ENCODE measurements at places on chromosomes 16 and 17. TPM values are rescaled to one million over a fixed set of nuclear protein-coding genes. Genes with fewer than 3 reads are reported as not detected.

GRCh38 chr16:55379876-55380390 is 55.9 kb downstream of the IRX6 start:
- H3K27me3 ChIP-seq = peaks cover 5% of the 10 kb centered on the region
- no peaks in the 10 kb centered on the region for H3K4me1 ChIP-seq
- H3K4me3 ChIP-seq = no peak overlapping the region
- DNase-seq = no peak

DNA sequence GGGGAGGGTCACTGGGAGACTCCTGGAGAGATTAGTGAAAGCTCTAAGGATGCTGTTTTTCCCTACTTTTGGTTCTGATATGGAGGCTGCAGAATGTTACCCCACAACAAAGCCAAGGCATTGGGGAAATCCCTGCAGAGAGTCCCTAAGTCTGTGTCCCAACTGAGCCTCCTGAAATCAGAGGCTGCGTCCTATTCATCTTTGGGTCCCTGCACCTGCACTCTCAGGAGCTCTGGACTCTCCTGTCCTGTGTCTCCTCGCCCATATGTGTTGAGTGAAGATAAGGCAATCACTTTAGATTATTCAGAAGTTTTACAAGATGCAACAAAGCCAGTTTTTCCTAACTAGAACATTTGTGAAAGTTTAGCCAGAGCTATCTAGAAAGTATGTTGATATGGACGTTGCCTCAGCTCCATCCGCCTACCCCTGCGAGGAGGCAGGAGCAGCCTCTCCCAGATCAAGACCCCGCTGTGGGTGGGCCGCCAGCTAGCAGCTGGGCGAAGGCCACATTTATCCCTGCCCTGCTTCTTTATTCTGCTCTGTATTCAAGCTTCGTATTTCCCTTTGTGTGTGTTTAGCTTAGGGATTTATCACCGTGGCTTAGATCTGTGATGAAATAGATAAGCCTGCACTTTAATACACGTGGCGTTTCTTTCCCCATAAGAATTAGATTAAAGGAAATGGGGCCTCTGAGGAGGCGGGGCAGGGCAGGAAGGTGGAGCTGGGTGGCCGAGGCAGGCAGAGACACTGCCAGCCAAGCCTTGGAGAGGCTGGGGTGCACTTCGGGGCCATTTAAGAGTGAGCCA is 37.4 kb downstream of the SHISA6 start:
- no peak overlapping the region for H3K27ac ChIP-seq
- H3K4me3 ChIP-seq = no peak overlapping the region
- DNase-seq = no peak
- H3K4me1 ChIP-seq = no peaks in the 10 kb centered on the region
- H3K36me3 ChIP-seq = no peaks in the 10 kb centered on the region

- H3K4me3 ChIP-seq = peak overlapping the region; percentile 6
- peaks cover 26% of the 10 kb centered on the region for H3K36me3 ChIP-seq
- H3K27me3 ChIP-seq = no peaks in the 10 kb centered on the region
- no peak for DNase-seq
Observed at GRCh38 chr17:7491583-7491982, 7.4 kb downstream of the POLR2A start.

DNA sequence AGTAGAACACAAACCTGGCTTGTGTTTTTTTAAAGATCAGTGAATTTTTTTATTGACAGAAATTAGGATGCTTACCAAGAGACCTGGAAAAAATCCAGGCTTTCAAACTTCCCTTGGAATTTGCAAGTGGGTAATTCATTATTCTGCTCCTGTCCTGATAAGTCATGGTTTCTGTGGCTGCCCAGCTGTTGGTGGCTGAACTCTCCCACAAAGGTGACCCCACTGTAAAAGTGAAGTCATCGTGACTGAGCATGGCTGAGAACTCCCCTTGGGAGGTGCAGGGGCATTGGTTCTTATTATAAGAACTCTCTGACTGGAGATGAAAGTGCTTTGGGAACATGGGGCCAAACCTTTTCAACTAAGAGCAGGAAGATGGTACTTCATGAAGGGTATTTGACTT is 46.6 kb upstream of the TANC2 start:
- no peaks in the 10 kb centered on the region for H3K4me1 ChIP-seq
- H3K36me3 ChIP-seq = no peaks in the 10 kb centered on the region
- peaks cover 5% of the 10 kb centered on the region for H3K27me3 ChIP-seq
- no peak overlapping the region for H3K27ac ChIP-seq
- H3K4me3 ChIP-seq = no peak overlapping the region
- no peak for DNase-seq

GRCh38 chr17:8720596-8720995 is 24.0 kb downstream of the CCDC42 start:
- H3K27me3 ChIP-seq = no peaks in the 10 kb centered on the region
- no peak for DNase-seq
- no peaks in the 10 kb centered on the region for H3K36me3 ChIP-seq
- no peak overlapping the region for H3K4me3 ChIP-seq

DNA sequence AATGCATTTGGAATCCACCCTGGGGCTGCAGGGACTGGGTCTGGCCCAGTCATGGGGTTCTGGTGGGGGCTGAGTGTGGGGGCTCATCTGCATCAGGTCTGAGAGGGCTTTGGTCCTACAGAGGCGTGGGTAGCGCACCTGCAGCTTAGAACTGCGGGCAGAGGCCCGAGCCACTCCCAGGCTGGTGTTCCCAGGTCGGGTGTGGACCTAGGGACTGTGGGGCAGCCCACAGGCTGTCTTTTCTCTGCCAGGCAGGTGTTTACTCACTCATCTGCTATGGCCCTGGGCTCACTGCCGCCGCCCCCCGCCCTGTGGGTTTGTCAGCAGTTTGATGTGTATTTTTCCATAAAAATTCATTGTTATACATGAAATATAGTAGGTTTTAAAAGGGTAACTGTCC is 27.0 kb upstream of the DOC2B start:
- H3K27ac ChIP-seq = no peak overlapping the region
- no peaks in the 10 kb centered on the region for H3K36me3 ChIP-seq
- no peak overlapping the region for H3K4me3 ChIP-seq
- no peaks in the 10 kb centered on the region for H3K4me1 ChIP-seq
- no peaks in the 10 kb centered on the region for H3K27me3 ChIP-seq

DNA sequence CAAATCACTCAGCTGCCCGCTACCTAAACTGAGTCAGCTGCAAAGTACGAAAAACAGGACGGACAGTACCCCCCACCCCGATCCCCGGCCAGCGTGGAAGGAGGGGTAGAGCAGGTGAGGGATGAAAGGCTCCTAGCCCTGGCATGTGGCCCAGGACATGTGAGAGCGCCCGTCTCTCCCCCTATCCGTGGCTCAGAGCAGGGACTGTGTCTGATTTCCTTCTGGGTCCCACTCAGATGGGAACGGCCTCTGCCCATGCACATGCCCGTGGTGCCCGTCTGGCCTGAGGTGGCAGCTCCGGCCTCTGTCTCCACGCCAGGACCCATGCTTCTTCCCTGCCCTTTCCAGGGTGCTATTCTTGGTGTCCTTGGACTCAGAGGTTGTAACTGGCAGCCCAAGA is 30.2 kb upstream of the RASD1 start:
- no peaks in the 10 kb centered on the region for H3K4me1 ChIP-seq
- no peak overlapping the region for H3K27ac ChIP-seq
- no peaks in the 10 kb centered on the region for H3K27me3 ChIP-seq
- DNase-seq = no peak
- H3K36me3 ChIP-seq = no peaks in the 10 kb centered on the region

- H3K4me3 ChIP-seq = no peak overlapping the region
- no peak for DNase-seq
- no peak overlapping the region for H3K27ac ChIP-seq
- no peaks in the 10 kb centered on the region for H3K27me3 ChIP-seq
- H3K4me1 ChIP-seq = no peaks in the 10 kb centered on the region
Observed at GRCh38 chr17:72520665-72521303, 400.0 kb downstream of the SOX9 start.

GRCh38 chr16:3148256-3149192 is 13.7 kb downstream of the ZNF213 start:
- peaks cover 23% of the 10 kb centered on the region for H3K4me1 ChIP-seq
- peak overlapping the region; percentile 50 for H3K27ac ChIP-seq
- DNase-seq = no peak
- no peaks in the 10 kb centered on the region for H3K36me3 ChIP-seq
- peak overlapping the region; percentile 88 for H3K4me3 ChIP-seq

GRCh38 chr16:85474621-85475217 is 138.4 kb upstream of the GSE1 start:
- no peaks in the 10 kb centered on the region for H3K27me3 ChIP-seq
- DNase-seq = no peak
- H3K4me1 ChIP-seq = no peaks in the 10 kb centered on the region

DNA sequence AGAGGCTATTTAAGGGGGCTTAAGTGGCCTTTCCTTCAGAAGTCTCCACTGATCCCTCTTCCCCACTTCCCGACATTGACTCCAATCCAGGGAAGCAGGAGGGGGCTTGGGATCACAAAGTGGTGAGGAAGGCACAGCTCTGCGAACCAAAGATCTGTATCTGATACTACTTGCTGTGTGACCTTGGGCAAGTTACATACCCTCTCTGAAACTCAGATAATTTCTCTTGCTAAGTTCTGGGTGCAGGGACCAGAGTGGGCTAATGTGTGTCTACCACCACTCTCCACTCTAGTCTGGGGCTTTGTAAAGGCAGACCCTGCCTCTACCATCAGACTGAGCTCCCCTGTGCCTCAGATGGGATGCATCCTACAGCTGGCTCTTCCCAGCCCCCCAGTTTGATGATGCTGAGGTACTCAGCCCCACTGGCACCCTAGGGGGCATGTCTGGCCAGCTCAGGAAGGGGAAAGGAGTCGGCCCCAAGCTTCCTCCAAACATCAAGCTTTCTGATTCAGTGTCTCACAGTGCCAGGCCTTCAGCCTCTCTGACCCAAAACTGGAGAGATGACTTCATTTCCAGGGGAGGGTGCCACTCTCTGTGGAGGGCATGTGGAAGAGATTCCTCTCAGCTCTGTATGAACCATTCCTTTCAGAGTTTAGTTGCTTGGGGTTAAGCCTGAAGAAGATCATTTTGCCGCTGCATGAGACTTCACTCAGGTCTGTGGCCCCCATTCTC is 10.9 kb downstream of the DLX4 start:
- no peak for DNase-seq
- H3K4me3 ChIP-seq = no peak overlapping the region
- H3K4me1 ChIP-seq = no peaks in the 10 kb centered on the region
- H3K36me3 ChIP-seq = no peaks in the 10 kb centered on the region
- no peak overlapping the region for H3K27ac ChIP-seq

DNA sequence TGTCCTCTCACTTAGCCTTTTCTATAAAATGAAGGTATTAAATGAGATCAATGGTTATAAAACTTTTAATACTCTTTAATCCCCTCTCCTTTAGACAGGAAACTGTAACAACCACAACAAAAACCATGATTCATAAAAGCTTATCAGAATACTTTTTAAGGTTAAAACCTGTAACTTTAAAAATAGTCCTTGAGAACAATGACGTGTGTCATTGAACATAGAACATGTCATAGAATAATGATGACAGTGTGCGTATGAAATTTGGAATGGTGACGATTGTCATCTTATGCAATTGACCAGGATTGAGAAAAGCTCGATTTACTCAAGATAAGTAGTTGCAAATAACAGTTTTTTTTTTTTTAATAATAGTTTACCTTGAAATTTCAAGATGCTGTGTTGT is 94.1 kb downstream of the PLCG2 start:
- H3K27me3 ChIP-seq = peaks cover 6% of the 10 kb centered on the region
- no peaks in the 10 kb centered on the region for H3K4me1 ChIP-seq
- no peak overlapping the region for H3K4me3 ChIP-seq
- H3K27ac ChIP-seq = no peak overlapping the region
- no peak for DNase-seq
- H3K36me3 ChIP-seq = no peaks in the 10 kb centered on the region

DNA sequence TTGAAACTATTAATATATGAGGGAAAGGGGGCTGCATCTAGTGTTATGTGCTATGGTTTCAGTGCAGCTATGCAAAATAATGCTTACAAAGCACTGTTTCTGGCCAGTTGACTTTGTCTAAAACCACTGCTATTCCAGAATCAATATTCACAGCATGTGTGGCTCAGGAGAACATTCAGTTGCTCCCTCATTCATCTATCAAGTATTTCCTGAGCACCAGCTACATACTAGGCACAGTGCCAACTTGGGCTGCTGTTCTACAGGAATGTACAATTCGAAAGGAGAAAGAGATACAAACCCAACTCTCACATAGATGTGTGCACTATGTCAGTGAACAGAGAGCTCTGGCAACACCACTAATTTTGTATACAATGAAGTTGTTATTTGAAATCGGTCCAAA is 183.0 kb downstream of the PHKB start:
- no peaks in the 10 kb centered on the region for H3K27me3 ChIP-seq
- peaks cover 4% of the 10 kb centered on the region for H3K36me3 ChIP-seq
- no peak for DNase-seq
- no peak overlapping the region for H3K27ac ChIP-seq
- no peak overlapping the region for H3K4me3 ChIP-seq
- H3K4me1 ChIP-seq = peaks cover 6% of the 10 kb centered on the region

GRCh38 chr17:68246271-68247028 is 1.4 kb upstream of the AMZ2 start:
- peak overlapping the region; percentile 92 for H3K4me3 ChIP-seq
- peaks cover 43% of the 10 kb centered on the region for H3K4me1 ChIP-seq
- DNase-seq = no peak
- H3K27ac ChIP-seq = peak overlapping the region; percentile 100
- H3K36me3 ChIP-seq = peaks cover 15% of the 10 kb centered on the region

DNA sequence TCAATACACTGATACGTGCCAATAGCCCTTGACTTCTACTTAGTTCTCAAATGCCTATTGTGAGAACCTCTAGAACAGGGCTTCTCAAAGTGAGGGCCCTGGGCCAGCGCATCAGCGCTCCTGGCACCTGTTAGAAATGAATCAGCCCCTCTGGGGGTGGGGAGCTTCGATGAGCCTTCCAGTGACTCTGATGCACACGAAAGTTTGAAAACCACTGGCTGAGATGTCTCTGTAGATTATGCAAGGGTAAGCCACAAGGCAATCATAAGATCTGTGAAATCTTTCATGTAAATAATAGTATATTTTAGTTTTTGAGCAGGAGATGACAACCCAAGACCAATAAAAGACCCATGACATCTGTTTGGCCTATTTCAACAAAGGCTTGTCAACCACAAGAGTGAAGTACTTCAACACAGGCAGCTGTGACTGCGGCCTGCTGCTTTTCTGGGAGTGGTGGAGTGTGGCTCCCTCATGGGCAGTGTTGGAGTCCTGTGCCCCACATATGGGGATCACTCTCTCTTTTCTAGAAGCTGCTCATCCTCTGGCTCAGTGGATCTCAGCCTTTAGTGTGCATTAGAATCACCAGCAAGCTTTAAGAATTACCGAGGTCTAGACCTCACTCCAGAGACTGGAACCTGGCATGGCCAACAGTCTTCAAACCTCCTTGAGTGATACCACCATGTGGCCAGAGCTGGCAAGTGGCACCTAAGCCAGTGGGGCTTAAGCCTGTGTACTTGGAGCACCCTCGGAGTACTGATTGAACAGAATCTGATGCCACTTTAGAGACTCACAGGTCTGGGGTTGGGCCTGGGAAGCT is 5.8 kb downstream of the MTHFSD start:
- peak overlapping the region; percentile 40 for H3K27ac ChIP-seq
- peak overlapping the region; percentile 31 for H3K4me3 ChIP-seq
- H3K36me3 ChIP-seq = peaks cover 9% of the 10 kb centered on the region
- peak; percentile 78 for DNase-seq
- no peaks in the 10 kb centered on the region for H3K27me3 ChIP-seq
- peaks cover 42% of the 10 kb centered on the region for H3K4me1 ChIP-seq

GRCh38 chr17:44376124-44376523 is 12.5 kb upstream of the FAM171A2 start:
- H3K4me3 ChIP-seq = no peak overlapping the region
- DNase-seq = peak; percentile 26
- peaks cover 13% of the 10 kb centered on the region for H3K27me3 ChIP-seq
- H3K4me1 ChIP-seq = no peaks in the 10 kb centered on the region

Gene ARL5C
- total RNA-seq = 0.16 TPM

Gene KCNH4
- 0.26 TPM for total RNA-seq

Gene TRIM25
- 197 TPM for total RNA-seq

Gene KRTAP9-8
- total RNA-seq = not detected

Gene TBC1D3E
- total RNA-seq = not detected

Gene MGAT5B
- total RNA-seq = 0.28 TPM

Gene EVPLL
- total RNA-seq = not detected

Data from activated T-cell treated with anti-CD3 and anti-CD28 coated beads, Interleukin-2, amount 50 U/mL, for 72 hours (primary cell).